Stimulated activated CD8-positive, alpha-beta memory T cell treated with anti-CD3 and anti-CD28 coated beads, Interleukin-4, amount 100 ng/mL, for 1 hour (primary cell): ENCODE measurements at places on chromosomes 1 and 21.

DNA sequence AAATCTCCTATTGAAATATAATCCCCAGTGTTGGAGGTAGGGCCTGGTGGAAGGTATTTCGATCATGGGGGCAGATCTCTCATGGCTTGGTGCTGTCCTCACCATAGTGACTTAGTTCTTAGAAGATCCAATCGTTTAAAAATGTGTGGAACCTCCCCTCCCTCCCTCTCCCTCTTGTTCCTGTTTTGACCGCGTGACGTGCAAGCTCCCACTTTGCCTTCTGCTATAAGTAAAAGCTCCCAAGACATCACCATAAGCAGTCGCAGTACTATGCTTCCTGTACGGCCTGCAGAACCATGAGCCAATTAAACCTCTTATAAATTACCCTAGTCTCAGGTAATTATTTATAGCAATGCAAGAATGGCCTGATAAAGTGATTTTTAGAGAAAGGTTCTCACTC lies 10.9 kb upstream of the RGS2 start:
- DNase-seq, result no peak

- DNase-seq, result no peak
Measured at GRCh38 chr1:19737104-19737825, 62.5 kb downstream of the TMCO4 start.

DNA sequence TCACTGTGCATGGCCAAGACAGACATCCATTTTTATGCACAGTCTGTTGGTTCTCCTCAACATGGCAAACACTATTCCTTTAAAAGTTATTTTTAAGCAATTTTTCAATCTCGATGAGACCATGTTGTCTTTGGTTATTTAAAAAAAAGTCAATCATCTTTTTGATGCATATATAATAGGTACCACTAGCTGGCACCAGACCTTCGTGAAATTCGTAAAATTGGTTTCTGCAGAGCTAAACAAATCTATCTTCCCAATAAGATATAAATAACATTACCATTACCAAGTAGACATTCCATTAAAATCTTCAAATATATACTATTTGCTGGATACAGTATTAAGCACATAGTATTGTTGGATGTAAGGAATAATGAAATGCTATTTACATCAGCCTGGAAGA lies 220.0 kb upstream of the GREM2 start:
- no peak for DNase-seq

- DNase-seq, result no peak
Measured at GRCh38 chr1:23801876-23802275, 1.3 kb upstream of the GALE start.

DNA sequence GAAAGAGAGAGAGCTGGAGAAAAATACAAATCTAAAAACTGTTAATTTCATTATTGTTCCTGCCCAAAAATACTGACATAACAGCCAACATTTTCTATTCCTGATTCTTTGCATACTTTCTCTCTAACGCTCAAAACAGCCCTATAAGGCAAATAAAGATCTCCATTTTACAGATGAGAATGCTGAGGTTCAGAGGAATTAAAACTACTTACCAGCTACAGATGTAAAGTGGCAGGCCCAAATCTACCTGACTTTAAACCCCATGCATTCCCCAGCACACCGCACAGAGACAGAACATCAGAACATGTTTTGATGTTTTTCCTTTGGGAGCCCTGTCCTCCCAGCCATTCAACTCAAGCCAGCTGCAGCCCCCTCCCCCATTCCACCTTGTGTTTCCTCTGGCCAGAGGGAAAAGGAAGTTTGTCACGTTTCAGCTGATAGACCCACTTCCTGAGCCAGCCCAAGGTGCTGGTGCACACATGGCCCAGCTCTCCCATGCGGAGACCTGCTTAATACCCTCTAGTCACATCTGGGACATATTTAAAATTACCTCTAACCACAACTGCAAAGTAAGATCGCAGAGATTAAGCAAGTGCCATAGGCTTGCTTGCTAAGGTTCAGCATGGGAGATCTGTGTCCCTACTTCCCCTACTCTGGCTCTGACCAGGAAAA lies 133.1 kb upstream of the NFIA start:
- no peak for DNase-seq

- DNase-seq, result no peak
Measured at GRCh38 chr1:57041901-57042300, 76.1 kb upstream of the C8B start.

- DNase-seq, result no peak
Measured at GRCh38 chr1:51922040-51922439, 43.5 kb upstream of the NRDC start.

GRCh38 chr1:202964791-202965410 lies 2.2 kb downstream of the CYB5R1 start:
- DNase-seq, result no peak

GRCh38 chr1:30911059-30911954 lies 2.7 kb upstream of the SDC3 start:
- no peak for DNase-seq

DNA sequence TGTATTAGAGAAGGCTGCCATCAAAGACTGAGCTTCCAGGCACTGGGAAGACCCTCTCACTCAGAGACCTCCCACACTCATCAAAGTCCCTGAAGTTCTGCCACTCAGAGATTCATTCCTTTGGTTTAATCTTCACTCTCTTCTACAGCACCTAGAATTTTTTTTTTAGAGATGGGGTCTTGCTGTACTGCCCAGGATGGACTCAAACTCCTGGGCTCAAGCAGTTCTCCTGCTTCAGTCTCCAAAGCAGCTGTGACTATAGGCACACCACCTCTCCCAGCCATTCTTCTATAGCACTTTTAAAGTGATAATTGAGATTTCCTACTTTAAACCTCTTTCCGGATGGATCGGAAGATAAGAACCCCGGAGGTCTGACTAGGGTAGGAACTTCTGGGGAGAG lies 3.7 kb upstream of the HP1BP3 start:
- DNase-seq, result no peak

- DNase-seq, result no peak
Measured at GRCh38 chr21:29534448-29534847, 235.7 kb downstream of the BACH1 start.

- DNase-seq, result no peak
Measured at GRCh38 chr21:20882462-20883407, 115.5 kb upstream of the NCAM2 start.

- no peak for DNase-seq
Measured at GRCh38 chr1:26719205-26719604, 23.4 kb downstream of the ARID1A start.

- no peak for DNase-seq
Measured at GRCh38 chr1:48229317-48229716, 6.8 kb downstream of the SLC5A9 start.

DNA sequence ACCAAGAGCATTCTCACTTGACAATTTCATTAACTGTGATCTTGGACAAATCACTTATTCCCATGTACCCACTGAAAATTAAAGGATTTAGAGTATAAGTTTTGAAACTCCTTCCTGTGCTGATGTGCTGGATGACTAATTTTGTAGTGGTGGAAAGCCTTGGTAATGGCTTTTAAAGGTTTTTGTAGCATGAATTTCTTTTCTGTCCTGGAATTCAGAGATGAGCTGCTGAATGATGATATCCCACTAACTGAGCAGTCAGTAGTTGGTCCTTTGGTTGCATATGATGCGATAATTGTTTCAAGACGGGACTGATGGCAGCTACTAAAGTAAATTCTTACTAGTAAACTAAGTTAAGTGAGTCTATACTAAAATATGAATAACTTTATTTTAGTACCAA lies 5.2 kb downstream of the RPL5 start:
- DNase-seq, result no peak

DNA sequence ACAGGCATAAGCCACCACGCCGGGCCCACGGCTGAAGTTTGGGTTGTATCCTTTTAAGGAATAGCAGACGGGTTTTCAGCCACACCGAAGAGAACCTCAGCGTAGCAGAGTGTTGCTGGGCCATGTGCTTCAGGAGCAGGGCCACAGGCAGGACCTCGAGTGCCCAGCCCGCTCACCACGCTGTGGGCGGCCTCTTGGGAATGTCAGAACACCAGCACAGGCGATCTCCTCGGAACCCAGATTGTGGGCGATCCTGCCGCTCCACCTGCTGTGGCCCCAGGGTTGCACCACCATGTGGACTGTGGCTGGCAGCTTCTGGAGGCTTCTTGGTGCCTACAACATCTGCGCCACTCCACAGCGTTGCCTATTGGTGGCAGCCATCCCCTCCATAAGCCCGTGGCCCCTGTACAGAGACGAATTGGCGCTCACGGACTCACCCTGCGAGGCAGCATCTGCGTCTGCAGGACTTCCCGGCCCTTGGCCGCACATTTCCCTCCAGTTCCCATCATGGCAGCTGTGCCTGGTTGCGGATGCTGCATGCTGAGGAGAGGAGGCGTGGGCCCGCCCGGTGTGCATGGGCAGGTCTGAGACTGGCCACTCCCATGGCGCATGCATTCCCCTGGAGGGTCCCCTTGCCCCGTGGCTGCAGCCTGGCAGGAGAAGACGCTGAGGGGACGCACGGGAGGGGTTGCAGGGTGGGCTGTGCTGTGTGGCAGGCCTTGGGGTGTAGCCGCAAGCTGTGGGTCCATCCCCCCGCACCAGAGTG lies 69.3 kb downstream of the SKI start:
- DNase-seq, result no peak

DNA sequence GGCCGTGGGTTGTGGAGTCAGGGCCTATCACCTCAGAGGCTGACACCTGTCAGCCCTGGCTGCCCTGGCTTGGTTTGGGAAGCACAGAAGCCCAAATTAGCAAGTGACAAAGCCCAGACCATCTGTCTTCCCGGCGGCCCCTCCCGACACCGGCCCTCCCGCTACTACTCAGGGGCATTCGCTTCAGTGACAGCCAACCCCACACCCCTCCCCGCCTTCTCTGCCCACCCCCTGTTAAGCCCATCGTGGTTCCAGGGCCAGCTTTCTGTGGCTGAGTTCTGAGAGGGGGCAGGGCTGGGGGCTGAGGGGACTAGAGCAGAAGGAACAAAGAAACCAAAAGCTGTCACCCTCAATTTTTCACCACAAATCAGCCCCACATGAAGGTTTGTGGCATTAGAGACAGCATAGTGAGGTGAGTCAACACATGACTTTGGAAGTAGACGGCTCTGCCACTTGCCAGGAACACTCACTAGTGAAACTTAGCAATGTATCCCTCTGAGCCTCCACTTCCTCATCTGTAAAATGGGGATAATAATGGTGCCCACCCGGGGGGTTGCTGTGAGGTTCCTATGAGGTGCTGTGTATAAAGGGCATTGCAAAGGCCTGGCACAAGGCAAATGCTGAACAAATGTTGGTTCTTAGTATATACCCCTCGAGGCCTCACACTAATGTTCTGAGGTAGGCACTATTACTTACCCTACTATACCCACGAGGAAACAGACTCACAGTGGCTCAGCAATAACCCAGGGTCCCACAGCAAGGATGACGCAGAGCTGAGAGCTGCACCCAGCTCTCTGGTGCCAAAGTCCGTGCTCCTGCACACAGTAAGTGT lies 5.2 kb upstream of the TNNI1 start:
- no peak for DNase-seq

- DNase-seq, result no peak
Measured at GRCh38 chr1:230188826-230189225, 121.8 kb downstream of the GALNT2 start.

GRCh38 chr21:31708541-31708940 lies 23.4 kb downstream of the SCAF4 start:
- DNase-seq, result no peak

GRCh38 chr1:206646504-206646903 lies 11.2 kb downstream of the DYRK3 start:
- DNase-seq, result no peak

GRCh38 chr21:39915881-39916280 lies 48.6 kb downstream of the PCP4 start:
- no peak for DNase-seq

DNA sequence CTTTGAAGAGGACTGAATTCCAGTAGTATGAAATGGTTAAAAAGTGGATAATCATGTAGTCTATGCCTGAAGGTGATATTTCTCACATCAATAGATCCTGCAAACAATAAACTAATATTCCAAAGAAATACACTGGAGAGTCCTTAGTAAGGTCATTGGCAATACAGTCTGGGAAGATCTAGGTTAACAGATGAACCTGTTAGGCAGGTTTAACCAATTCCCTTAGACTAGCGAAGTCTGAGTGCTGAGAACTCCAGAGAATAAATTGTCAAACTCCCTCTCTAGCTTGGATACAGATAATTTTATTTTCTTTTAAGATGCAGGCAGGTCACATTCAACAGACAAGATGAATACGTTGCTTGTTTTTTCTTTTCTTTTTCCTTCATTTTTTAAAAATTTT lies 2.4 kb downstream of the GPR157 start:
- DNase-seq, result no peak

DNA sequence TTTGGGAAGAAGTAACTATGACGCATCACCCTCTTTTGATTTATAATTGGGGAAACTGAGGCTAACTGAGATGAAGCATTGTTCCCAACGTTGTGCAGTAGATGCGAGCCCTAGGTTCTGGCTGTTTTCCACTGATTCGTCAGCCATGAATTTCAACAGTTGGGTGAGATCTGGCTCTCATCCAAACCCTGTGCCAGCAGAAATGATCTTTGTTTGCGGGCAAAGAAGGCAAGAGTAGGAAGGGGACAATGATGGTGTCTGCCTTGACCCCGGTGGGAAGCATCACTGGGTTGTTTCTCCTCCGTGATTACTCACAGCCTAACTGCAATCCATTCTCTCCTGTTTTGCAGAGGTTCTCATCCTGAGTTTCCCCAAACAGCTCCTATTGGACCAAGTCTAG lies 142.3 kb downstream of the MIS18A start:
- no peak for DNase-seq

- no peak for DNase-seq
Measured at GRCh38 chr21:31198575-31198974, 145.5 kb downstream of the TIAM1 start.

DNA sequence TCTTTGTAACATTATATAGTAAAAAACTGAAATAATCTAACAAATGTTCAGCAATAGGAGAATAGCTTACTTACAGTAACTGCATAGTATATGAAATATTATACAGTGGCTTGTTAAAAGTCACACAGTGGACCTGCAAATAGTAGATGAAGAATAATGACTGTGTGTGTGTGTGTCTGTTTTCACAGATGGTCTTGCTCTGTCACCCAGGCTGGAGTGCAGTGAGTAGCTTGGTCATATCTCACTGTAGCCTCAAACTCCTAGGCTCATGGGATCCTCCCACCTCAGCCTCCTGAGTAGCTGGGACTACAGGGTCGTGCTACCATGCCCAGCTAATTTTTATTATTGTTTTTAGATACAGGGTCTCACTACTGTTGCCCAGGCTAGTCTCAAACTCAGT lies 67.3 kb upstream of the KIAA1614 start:
- DNase-seq, result no peak

- DNase-seq, result no peak
Measured at GRCh38 chr1:201468844-201469644, at the start of gene PHLDA3. Gene PHLDA3, minus strand, starts transcription at chr1:201469188. Its CDS starts 402 bp downstream, at chr1:201468786.

- DNase-seq, result no peak
Measured at GRCh38 chr1:170863621-170864020, 71.7 kb upstream of the MROH9 start.
